Activated T-cell treated with anti-CD3 and anti-CD28 coated beads, Interleukin-2, amount 50 U/mL, for 1 hour (primary cell): ENCODE measurements at places on chromosomes 5 and 9.

GRCh38 chr9:11257992-11258391 lies 645.2 kb upstream of the PTPRD start:
- DNase-seq, result no peak

DNA sequence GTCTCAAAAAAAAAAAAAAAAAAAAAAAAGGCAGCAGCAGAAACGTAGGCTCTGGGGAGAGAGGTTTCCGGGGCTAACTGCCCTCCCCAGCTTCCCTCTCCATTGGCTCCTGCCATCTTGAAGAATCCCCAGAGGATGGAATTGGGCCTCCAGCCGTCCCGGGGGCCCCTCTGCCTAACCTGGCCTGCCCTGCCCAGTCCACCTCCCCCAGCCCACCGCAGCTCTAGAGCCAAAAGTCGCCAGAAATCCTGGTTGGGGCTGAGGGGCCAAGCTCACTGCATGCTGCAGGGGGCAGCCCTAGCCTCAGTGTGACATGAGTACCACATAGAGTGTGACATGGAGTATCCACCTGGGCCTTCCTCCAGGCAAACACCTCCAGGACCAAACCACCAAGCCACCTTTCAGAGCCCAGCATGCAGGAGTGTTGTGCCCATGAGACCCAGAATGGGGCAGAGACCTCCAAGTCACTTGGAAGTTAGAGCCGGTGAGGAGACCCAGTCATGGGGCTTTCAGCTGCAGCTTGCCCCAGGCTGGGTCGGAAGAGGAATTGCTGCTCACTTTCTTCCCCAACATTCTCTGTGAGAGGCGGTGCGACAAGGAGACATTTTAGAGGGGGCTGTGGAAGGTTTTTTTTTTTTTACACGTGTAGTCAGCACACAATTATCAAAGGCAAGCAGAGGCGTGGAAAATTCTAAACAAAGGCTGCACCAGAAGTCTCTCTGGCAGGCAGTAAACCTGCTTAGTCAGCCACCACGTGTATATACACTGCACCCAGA lies 17.6 kb downstream of the CD74 start:
- DNase-seq, result no peak

- no peak for DNase-seq
Measured at GRCh38 chr5:37849641-37850040, 9.8 kb upstream of the GDNF start.

- DNase-seq, result peak; percentile 18
Measured at GRCh38 chr9:92992549-92992948, 45.2 kb downstream of the FGD3 start.
